ENCODE measurements at places on chromosomes 7 and 10.

GRCh38 chr10:6034371-6034770, 27.8 kb downstream of the IL2RA start:
- DNase-seq, result no peak

DNA sequence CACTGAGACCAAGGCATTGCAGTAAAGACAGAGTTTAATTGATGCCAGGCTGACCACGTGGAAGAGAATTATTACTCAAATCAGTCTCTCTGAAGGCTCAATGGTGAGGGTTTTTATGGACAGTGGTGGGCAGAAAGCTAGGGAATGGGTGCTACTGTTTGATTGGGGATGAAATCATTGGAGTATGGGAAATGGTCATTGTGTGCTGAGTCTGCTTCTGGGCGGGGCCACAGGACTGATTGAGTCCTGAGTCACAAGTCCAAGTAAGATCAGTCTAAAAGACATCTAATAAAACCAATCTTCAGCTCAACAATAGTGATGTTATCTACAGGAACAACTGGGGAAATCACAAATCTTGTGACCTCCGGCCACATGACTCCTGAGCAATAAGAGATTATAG, 868.4 kb downstream of the SORCS3 start:
- DNase-seq, result no peak

DNA sequence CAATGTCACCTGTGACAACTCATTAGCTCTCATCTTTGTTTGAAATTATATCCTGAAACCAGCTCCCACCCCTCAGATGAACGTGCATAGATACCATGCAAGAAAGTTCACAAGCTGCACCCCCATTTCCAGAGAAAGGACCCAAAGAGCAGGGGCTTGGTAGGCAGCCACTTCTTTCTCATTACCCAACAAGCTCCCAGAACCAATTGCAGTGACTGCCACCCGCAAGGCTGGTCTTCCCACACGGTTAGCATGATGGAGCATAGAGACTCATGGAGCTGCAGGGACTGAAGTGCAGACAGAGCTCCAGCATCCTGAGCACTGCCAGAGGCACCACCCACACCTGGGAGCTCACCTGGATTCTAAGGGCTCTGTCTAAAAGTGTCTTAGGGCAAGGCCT, 28.5 kb downstream of the FRMPD2 start:
- no peak for DNase-seq

DNA sequence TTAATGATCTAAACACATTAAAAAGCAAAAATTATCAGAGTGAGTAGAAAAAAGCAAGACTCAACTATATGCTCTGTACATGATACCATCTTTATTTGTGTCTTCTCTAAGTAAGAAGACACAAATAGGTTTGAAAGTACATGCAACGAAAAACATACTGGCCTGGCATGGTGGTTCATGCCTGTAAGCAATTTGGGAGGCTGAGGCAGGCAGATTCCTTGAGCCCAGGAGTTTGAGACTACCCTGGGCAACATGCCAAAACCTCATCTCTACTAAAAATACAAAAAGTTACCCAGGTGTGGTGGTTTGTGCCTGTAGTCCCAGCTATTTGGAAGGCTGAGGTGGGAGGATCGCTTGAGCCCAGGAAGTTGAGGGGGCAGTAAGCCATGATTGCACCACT, 78.1 kb upstream of the TOMM7 start:
- no peak for DNase-seq

DNA sequence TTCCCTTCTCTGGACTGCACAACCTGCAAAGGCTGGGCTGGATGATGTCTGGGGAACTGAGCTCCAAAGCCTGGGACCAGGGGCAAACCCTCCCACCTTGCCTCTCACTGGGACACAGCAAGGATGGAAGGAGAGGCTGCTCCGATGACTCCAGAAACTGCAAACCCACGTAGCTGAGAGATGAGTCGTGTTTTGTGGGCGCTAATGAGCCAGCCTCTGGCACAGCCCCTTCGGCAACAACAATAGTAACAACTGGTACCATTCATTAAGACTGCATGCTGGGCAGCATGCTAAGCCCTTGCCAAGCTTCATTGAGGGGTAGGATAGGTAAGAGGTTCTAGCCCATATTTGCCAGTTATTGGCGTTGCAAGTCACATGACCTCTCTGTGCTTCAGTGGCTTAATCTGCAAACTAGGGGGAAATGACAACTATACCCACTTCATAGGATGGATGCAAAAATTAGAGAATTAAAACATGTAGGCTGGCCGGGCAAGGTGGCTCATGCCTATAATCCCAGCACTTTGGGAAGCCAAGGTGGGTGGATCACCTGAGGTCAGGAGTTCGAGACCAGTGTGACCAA, 145.9 kb downstream of the SH3PXD2A start:
- peak; percentile 71 for DNase-seq

GRCh38 chr7:628826-629225, 97.7 kb upstream of the DNAAF5 start:
- no peak for DNase-seq

- DNase-seq, result no peak
Observed at GRCh38 chr7:122225874-122226273, 78.7 kb downstream of the FEZF1 start.

DNA sequence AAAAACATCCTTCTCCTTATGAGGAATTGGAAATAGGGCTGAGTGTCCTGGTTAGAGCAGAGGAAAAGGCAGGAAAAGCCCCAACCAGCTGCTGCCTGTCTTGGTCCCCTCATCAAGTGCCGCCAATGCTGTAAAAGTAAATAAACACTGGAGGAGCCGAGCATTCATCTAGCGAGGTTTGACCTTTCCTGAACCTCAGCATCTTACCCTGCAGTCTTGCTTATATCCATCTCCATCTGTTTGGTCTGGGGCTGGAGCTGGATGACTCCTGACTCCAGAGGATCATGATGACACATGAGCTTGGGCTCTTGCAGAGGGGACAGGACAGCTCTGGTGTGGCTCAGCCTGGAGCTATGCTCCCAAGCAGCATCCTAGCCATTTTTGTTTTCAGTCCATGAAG, 501.1 kb downstream of the TNS3 start:
- no peak for DNase-seq

DNA sequence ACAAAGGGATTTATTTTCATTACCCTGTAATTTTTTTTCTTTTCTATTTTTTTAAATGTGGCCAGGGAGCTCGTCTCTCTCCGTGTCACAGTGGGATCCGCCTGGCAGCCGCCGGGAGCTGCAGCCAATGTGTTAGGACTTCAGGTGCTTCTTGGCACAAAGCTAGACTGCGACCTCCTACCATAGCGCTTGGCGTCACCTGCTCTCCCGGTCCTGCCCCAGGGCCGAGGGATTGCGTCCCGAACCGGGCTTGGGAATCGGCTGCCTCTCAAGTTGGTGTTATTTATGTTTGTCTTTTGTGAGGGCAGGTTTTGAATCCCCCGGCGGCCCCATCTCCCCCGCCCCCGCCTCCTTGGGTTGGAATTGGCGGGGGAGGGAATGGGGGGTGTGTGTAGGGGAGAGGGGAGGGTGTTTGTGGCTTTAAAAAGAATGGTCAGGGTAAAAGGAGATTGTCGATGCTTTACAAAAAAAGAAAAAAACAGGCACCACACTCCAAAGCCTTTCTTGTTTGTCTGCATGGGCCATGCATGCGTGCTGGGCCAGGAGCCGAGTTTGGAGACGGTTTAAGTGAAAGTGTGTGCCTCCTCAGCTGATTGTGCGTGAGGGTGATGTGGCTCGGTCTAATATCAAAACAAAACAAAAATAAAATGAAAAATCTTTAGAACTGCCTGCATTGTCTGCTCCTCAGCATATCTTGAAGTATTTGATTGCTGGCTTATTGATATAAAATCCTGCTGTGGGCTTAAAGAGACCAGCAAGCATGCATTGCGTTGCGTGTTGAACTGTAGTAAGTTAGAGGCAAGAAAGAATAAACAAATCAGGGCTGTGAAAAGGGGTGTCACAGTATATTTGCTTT, 1.2 kb downstream of the PPP1R9A start:
- peak; percentile 50 for DNase-seq

DNA sequence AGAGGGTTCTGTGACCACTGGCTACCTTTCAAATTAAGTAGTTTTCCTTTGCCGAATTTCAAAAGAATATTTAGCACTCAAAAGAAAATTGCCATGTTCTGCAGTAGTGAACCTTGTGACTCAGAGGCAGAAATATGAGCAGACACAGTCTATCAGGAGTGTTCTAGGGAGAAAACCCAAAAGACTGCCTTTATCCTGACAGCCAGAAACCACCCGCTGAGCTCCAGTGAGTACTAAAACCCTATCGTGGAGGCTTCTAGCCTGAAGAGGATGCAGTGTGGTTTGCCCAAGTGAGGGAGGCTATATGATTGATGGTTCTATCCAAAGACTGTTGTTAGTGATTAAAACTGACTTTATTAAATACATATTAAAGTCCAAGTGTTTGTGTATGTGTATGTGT, 21.9 kb downstream of the CHRM2 start:
- no peak for DNase-seq

GRCh38 chr10:50373821-50374501, 122.6 kb upstream of the ASAH2 start:
- DNase-seq, result no peak

DNA sequence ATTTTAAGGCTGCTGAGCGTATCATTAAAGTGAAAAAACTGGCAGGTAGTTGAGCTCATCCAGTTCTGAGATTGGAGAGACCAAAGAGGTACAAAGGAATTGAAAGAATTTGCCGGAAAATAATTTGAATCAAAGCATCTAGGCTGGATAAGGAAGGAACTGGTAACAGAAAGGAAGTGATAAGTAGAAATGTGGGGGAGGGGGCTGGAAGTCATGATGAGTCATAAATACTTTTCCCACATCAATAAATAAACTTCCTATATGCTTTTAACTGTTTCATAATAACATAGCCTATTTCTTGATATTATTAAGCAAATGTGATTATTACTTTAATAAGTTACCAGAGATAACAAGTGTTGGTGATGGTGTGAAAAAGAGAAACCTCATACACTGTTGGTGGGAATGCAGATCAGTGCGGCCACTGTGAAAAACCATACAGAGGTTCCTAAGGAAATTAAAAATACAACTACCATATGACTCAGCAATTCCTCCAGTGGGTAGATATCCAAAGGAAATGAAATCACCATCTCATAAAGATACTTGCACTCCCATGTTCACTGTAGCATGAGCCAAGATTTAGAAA, 27.0 kb downstream of the ZNF438 start:
- DNase-seq, result no peak

- no peak for DNase-seq
Observed at GRCh38 chr7:36400606-36401005, 10.9 kb downstream of the ANLN start.

GRCh38 chr7:157568770-157569584, 232.2 kb downstream of the DNAJB6 start:
- DNase-seq, result peak; percentile 43

DNA sequence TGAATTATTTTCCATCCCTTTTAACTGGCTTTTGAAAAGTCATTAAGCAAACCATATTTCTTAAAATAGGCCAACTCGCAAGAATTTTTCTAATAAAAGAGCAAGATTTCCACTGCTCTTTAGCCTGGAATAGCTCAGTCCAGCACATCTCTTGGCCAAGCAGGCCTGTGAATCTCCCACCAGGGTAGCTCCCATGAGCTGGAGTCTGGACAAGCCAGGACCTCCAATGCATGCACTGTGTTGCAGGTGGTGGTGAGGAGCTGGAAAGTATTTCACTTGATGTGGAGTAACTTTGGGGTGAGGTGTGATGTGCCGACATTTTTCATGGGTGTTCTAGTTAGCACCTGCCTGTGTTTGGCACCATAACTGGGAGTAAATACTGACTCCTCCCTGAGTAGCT, 117.3 kb upstream of the TBX20 start:
- no peak for DNase-seq

DNA sequence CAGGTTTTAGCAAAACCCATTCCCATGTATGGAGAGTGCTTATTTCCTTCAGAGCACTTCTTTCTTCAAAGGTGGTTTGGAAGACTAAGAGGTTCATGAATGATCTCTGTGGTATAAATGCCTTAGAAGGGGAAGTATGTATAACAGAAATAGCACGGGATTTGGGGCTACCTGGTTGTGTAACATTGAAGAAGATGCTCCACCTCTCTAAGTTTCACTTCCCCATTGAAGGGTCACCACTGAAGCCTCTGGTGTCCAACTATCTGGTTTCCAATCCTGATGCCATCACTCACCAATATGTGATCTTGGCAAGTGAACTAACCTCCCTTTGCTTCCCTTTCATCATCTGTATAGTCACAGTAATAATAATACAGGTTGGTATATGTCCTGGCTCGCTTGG, 37.2 kb downstream of the CYCS start:
- no peak for DNase-seq

GRCh38 chr7:134737566-134738345, 41.7 kb upstream of the CALD1 start:
- DNase-seq, result no peak

GRCh38 chr10:114021717-114022680, 21.7 kb upstream of the ADRB1 start:
- DNase-seq, result no peak

GRCh38 chr10:69874449-69874848, 72.7 kb downstream of the COL13A1 start:
- DNase-seq, result no peak

DNA sequence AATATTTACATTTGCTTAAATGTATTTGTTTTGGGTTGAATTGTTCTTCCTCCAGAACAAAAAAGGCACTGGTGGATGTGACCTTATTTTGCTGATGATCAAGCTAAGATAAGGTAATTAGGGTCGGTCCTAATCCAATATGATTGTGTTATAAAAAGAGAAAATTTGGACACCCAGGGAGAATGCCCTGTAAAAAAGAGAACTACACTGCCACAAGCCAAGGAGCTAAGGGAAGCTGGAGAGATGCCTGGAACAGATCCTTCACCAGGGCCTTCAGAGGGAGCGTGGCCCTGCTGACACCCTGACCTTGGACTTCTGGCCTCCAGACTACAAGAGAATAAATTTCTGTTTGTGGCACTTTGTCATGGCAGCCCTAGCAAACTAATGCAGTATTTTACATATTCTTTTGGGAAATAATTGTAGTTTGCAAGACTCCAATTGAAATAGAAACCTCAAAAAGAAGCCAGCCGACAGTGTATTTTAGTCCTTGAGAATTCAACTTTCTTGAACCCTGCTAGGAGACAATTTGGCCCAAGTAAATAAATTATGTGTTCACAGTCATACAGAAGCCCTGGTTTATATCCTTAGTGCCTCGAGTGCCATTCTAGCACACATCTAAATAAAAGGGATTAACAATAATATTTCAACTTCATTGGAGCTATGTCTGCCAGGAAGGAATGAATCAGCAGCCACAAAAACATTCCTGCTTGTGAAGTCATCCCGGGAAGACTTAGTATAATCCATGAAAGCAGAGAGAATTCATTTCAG, 164.6 kb downstream of the PKD1L1 start:
- DNase-seq, result no peak

DNA sequence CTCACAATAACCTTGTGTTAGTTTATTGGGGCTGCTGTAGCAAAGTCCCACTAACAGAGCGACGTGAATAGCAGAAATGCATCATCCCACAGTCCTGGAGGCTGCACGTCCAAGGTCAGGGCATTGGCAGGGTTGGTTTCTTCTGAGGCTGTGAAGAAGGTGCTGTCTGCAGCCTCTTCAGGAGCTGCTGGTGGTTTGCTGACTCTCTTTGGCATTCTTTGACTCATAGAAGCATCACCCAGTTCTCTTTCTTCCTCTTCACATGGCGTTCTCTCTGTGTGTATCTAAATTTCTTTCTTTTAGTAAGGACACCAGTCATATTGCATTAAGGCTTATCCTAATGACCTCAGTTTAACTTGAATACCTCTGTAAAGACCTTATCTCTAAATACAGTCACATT, 428.4 kb upstream of the KLF6 start:
- no peak for DNase-seq

GRCh38 chr7:27605283-27605682, 57.4 kb downstream of the HIBADH start:
- DNase-seq, result no peak

Measured in anterior cingulate cortex (tissue), 58 donors.